Stimulated activated CD8-positive, alpha-beta memory T cell treated with anti-CD3 and anti-CD28 coated beads, Interleukin-4, amount 100 ng/mL, for 4 hours (primary cell): ENCODE measurements at places on chromosomes 2 and 18.

GRCh38 chr2:28664120-28664842 is 87.3 kb upstream of the PPP1CB start:
- no peak for DNase-seq

- DNase-seq: no peak
Measured at GRCh38 chr2:36650031-36650829, 46.3 kb upstream of the VIT start.

GRCh38 chr2:83970217-83970929 is 488.7 kb downstream of the SUCLG1 start:
- DNase-seq: no peak

- DNase-seq: no peak
Measured at GRCh38 chr2:28717339-28717758, 34.3 kb upstream of the PPP1CB start.

DNA sequence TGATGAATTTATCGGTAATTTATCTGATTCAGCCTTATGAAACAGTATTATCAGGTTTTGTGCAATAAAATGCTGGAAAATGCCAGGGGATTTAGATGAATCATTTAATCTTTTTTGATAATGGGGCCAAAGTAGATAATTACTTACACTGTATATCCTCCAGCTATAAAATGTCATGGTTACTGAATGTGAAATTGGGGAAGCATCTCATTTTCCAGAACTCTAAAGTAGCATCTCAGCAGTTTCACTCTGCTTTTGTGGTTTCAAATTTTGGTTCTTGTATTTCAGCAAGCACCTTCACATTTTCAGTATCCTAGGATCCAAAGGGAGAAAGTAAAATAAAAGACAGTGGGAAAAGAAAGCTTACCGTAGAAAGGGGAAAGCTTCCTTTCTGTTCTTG is 12.8 kb downstream of the ANKRD62 start:
- no peak for DNase-seq

DNA sequence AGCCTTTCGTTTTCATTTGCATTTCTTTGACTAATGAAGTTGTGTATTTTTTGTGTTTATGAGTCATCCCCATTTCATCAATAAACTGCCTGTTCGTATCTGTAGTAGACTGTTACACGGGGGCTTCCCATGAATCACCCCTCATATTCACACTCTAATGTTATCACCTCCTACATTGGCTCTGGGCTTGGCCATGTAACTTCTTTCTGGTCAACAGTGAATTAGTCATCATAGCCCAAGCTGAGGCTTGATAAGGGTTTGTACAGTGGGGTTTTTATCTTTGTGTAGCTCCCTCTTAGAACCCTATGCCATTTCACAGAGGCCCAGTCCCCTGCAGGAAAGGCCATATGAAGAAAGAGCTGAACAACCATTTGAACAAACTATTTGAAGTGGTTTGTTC is 151.0 kb downstream of the CCBE1 start:
- DNase-seq: no peak

DNA sequence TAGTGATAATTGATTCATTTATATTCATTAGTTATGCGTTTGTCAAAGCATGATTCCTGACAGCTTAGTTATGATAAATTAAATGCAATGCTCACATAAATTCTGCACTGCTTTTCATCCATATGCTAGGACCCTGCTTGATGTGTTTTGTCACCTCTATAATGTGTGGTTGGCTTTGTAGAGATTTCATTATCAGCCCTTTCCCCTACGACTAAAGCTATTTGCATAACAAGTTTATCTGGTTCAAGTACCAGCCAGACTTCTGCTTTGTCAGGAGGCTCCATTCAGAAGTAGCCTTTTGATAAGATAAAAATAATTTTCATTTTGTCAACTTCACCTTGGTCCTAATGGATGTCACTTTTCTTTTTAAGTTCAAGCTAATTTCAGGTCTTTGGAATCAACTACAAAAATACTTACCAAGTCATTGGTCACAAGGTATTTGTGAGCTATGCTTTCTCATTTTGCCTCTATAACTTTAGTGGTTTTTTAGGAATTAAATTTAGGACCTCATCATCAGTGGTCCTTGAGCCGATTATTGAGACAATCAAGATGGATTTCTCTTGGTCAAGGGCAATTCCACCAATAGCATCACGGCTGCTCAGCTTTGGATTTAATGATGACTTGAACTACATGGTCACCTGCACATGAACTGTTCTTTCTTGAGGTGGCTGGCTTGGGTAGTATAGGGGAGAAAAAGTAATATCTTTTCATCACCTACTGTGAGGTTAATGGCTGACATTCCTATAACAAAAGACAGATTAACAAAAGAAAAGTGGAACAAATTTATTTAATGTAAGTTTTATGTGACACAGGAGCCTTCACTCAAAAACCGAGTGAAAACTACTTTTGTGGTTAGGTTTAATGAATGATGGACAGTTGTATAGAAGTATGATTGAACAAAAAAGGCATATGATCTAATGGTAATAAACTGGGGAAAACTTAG is 162.1 kb downstream of the MYO3B start:
- no peak for DNase-seq

DNA sequence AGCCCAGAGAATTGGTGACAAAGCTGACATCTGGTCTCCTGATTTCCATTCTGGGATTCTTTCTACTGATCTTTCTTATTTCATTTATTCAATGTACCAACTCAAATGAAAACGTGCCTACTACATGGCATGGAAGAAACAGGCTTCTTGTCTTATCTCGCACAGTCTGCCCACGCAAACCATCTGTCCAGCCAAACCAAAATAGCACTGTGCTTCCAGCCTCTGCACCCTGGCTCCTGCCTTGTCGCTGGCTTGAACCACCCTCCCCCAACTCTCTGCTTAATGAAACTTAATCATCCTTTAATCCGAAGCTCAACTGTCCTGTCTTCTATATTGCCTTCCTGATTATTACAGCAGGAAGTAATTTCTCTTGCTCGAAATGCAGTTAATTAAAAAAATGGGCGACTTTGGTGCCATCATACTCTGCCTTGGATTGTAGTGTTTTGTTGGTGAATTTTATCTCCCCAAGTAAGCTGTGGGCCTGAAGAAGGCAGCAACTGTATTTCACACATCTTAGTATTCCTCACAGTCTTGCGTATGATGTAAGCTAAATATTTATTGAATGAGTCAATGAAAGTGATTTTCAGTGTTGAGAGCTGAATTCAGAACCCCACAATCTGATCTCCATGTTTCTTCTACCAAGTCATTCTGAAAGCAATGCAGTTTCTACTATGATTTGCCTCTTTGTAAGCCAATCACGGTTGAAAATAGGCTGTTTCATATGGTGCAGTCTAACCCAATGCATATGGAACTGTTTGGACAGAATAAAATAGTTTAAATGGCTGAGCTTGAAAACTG is 190.8 kb downstream of the TMEM247 start:
- no peak for DNase-seq

GRCh38 chr2:130915595-130916437 is 79.1 kb downstream of the ARHGEF4 start:
- no peak for DNase-seq

- DNase-seq: no peak
Measured at GRCh38 chr18:57624988-57625387, 3.4 kb upstream of the NARS1 start.

GRCh38 chr2:15082105-15083058 is 449.9 kb downstream of the LRATD1 start:
- no peak for DNase-seq

DNA sequence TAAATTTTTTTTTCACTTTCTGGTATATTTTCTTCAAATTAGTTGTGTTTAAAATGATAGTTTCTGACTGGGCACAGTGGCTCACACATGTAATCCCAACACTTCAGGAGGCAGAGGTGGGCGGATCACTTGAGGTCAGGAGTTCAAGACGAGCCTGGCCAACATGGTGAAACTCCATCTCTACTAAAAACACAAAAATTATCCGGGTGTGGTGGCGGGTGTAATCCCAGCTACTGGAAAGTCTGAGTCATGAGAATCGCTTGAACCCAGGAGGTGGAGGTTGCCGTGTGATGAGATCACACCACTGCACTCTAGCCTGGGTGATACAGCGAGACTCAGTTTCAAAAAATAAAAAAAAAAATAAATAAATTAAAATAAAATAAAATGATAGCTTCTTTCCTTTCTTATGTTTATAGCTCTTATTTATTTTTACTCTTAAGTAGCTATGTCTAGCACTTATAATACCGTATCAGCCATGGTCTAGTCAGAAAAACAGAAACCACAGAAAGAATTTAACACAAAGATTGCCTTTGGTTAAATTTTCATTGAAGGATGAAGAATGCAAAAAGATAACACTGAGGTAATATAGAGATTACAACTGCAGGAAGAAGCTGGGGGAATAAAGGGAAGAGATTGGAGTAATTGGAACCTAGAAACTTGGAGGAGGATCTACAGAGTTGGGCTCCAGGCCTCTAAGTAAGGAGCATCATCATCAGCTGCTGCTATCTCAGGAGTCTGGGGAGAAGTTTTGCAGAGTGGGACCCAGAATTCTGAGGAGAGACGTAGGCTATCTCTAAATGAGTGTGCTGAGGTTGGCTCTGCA is 54.7 kb upstream of the MBOAT2 start:
- no peak for DNase-seq

- DNase-seq: no peak
Measured at GRCh38 chr2:73503992-73504570, 118.4 kb downstream of the ALMS1 start.

DNA sequence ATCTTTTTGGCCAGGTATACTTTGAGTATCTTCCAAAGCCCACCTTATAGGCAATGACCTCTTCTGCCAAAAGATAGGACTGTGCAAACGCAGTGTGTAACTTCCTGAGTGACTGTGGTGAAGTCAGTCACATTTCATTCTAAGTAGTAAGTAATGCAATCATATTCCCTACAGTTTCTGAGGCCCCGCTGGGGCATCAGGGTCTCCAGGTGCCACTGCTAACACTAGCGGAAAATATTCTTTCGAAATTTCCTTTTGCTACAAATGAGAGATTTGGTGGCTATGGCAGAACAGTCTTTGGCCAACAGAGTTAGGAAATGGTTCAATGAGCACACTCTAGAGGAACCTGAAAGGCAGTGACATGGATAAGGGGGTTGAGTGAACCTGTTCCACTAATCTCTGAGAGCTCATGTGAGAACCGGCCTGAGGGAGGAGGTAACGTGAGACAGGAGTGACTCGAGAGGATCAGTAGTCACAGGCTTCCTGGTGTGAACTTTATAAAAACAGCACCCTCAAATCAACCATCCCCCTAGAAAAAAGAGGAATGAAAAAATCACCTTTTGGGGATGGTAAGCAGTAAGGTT is 102.6 kb upstream of the LPIN2 start:
- DNase-seq: no peak

GRCh38 chr18:45083226-45083855 is 402.7 kb downstream of the SETBP1 start:
- no peak for DNase-seq

- no peak for DNase-seq
Measured at GRCh38 chr2:121547646-121548045, 17.0 kb downstream of the RNU4ATAC start.

DNA sequence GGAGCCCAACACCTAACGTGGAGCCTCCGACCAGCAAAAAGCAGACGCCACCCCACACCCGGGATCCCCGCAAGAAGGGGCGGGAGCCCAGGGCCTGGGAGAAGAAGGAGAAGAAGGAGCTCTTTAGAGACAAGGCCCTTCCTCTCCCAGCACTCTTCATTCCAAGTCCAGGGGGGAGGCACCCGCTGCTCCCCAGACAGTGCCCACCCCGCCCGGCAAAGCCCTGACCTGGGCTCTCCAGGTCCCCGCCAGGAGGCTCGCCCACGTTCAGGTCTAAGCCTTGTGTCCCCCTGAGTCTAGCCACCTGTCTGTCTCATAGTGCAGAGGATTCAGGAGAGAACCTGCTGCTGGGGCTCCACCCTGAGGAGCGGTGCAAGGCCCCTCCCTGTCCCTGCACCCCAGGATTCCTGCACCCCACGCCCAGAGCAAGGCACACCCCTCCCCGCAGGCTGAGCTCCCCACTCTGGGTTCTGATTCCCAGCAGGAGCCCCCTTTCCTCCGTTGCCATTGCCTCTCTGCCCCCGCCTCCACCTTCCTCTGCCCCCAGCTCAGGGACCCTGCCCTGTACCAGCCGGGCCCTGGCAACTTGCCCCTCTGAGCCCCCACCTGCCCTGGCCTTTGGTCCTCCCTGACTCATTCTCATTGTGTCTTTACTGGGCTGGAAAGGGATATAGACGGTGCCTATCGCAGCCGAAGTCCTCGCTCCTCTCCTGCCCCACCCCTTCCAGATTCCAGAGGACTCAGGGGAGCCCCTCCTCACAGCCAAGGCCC is 33.5 kb upstream of the GPC1 start:
- no peak for DNase-seq

- DNase-seq: no peak
Measured at GRCh38 chr2:128233790-128234395, 84.8 kb downstream of the HS6ST1 start.

DNA sequence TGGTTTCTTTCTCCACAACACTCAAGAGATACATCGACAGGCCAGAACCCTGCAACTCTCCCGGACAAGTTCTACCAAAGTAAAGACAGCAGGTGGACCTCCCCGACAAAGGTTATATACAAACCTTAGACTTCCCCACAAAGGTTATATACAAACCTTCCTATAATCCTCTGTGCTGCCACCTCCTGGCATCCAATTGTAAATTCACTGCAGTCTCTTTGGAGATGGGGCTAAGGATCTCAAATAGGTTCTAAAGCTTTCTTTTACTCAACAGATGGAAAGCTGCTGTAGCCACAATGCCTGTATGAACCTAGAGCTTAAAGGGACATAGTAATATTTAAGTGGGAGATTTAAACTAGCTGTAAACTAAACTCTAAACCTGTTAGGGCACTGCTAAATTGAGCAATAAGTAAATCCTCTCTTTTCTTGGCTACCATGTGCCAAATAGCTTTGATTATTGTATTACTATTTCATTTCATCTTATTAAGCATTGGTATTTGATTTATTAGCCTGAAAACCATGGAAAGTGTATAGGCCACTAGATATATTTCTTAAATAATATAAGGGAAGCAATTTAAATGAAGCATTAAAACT is 9.8 kb upstream of the MREG start:
- no peak for DNase-seq

GRCh38 chr2:76193089-76193488 is 482.4 kb upstream of the GCFC2 start:
- DNase-seq: no peak

DNA sequence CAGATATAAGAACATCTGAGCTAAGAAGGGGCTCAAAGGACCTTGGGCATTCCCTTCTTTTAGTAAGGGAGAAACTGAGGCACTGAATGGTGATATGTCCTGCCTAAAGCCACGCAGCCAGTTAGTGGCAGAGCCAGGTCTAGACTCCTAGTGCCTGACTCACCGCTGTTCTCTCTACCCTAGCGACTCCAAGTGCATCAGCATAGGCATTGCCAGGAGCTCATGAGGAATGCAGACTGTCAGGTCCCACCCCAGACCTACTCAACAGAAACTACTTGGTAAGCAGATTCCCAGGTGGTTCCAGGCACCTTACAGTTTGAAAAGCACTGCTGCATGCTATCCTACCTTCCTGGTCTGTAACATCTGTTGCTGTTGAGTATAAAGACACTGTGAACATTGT is 158.9 kb downstream of the MSH2 start:
- DNase-seq: no peak
